ENCODE measurements at places on chromosomes 6 and 20.

DNA sequence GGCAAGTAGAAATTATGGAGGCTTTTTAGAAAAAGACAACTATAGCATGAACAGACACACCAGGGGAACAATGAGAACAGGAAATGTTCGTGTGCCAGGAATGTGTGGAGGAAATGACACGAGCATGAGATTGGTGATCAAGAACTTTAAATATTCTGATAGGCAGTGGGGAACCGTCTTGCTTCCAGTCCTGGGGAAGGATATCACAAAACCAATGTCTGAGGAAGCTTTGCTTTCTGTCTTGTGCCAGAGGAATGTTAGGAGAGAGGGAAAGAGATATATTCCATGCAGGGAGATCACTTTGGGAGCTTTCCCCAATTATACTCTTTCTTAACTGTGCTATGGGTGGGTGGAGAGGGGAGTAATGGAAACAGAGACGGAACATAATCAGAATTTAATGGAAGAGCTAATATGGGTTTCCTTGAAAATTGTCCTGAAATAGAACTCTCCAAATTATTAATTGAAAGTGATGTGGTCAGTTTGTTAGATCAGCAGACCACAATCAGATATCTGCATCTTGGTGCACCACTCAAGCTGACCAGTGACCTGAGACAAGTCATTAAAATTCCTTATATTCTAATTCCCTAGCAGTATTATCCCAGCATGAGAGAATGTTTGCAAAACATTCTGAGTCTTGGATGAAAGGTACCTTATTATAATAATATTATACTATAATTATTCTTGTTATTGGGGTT lies 178.2 kb downstream of the SOX4 start:
- DNase-seq = no peak

GRCh38 chr6:46175446-46175845 lies 4.7 kb upstream of the ENPP5 start:
- DNase-seq = peak; percentile 79

GRCh38 chr6:47023573-47023972 lies 18.6 kb downstream of the ADGRF1 start:
- no peak for DNase-seq

- no peak for DNase-seq
Observed at GRCh38 chr20:38208523-38208922, 43.5 kb upstream of the TGM2 start.

- DNase-seq = no peak
Observed at GRCh38 chr6:137601471-137601870, 107.3 kb upstream of the OLIG3 start.

- no peak for DNase-seq
Observed at GRCh38 chr6:166660157-166660688, 33.2 kb upstream of the RPS6KA2 start.

- no peak for DNase-seq
Observed at GRCh38 chr6:121748850-121749249, 313.4 kb downstream of the GJA1 start.

Data from activated CD4-positive, alpha-beta T cell treated with anti-CD3 and anti-CD28 coated beads, Interleukin-10, Interleukin-2, amounts not matched to agents 100 ng/mL and 50 ng/mL, durations not matched to agents 16 hours and 8 hours (primary cell).